Body of pancreas (tissue), 4 donors: ENCODE measurements at places on chromosomes 5 and 9.

GRCh38 chr9:96022445-96023051 lies 147.1 kb downstream of the ERCC6L2 start:
- DNase-seq: no peak

DNA sequence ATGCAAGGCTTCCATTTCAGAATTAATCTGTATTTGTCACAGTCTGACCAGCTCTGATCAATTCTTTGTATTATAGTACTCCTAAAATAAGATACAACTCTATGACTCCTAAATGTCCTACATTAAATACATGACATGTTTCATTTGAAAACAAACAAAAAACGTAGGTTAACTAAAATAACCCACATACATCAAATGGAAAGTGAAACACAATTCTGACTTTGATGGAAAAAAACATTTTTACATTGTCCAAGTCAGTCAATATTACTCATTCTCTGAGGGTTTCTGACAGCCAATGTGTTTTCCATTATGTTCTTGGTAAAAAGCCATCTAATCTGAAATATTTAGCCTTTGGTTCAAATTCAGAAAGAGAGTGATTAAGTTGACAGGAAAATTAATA lies 8.7 kb downstream of the HMGCS1 start:
- no peak for DNase-seq

GRCh38 chr5:120229036-120229435 lies 235.1 kb upstream of the PRR16 start:
- DNase-seq: no peak

DNA sequence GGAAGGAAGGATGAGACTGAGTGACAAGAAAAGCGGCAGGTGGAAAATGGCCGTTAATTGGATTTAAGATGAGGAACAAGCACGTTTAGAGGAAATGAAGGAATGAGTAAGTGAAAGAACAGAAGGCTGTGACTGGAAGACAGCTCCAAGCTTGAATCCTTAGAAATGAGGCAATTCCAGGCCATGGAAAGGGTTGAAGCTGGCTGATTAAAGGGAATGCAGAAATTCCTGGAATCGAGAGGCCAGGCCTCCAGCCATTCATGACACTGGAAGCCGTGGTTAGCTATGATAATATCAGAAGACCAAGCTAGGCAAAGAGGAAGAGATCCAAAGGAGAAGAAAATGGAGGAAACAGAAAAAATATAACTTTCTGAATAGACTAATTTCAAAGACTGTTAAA lies 84.2 kb downstream of the ARL15 start:
- no peak for DNase-seq

- DNase-seq: no peak
Measured at GRCh38 chr9:8365466-8366160, 566.0 kb upstream of the DMAC1 start.

DNA sequence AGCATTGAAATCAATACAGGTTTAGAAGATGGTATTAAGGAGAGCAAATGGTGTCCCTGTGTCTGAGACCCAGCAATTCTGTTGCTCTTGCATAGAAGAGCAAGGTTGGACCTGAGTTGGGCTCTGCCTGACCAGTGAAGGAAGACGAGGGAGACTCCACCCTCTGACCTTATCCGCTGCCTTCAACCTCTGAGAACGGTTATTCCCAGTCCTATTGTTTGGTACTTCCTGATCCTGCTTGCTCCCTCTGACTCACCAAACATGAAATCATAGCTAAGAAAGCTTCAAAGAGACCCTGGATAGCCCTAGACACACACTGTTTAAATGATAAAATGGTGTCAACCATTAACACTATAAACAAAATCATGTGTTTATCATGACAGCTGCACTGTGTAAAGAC lies 218.5 kb downstream of the PLK2 start:
- DNase-seq: no peak

DNA sequence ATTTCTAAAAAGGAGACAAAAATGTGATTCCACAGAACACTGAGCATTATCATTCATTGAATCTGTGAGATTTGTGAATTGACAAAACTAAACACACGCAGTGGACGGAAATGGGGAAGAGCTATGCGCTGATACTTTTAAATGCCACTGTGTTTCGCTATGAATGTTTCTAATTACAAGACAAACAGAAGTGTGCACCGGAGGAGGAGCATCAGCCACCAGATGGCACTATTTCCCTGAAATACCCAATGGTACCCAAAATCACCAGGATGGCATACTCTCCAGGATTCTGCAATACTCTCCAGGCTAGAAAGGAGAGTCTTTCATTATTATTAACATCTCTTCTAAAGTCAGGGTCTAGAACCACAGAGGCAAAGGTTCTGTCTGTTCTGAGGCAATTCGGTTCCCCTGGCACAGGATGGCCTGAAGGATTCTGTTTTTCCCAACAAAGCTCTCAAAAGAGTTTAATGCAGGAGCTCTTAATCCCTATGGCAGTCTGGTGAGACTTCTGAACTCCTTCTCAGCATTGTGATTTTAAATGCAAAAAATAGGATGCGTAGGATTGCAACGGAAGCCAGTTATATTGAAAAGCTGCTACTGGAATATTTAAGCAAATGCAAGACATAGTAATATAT lies 13.8 kb upstream of the PUM3 start:
- peak; percentile 77 for DNase-seq

- DNase-seq: no peak
Measured at GRCh38 chr5:57382655-57383054, 100.0 kb downstream of the ACTBL2 start.

GRCh38 chr5:5062525-5063302 lies 77.4 kb upstream of the ADAMTS16 start:
- DNase-seq: no peak

GRCh38 chr5:120518581-120518980 lies 54.5 kb downstream of the PRR16 start:
- DNase-seq: no peak

DNA sequence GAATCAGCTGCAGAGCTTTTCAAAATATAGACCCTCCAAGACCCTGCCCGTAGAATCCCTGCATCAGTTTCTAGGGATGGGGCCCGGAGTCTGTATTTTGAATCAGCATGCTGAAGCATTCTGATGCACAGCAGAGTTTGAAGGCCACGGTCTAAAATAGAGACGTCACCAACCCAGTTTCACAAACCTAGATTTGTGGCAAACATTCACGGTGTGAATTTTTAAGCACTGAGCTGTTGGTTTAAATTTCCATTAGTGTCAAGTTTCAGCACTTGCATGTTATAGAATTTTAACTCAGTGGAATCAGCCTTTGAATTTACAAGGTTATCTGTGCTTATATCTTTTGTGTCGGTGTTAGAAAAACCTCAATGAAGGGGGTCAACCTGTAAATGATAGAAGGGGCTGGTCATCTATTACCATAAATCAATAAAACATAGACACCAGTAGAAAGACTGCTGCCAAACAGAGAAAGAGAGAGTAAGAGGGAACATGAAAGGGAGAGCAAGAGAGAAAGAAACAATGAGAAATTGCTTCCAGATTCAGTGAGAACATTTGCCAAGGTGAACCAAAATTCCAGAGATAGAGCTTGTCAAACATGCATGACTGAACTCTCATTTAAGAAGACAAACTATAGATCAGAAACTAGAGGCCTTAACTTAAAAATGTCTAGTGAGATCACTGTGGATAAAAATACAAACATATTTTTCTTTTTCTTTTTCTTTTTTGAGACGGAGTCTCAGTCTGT lies 414.9 kb downstream of the ZSWIM6 start:
- DNase-seq: no peak

- no peak for DNase-seq
Measured at GRCh38 chr9:134834217-134834956, 46.2 kb upstream of the FCN2 start.

DNA sequence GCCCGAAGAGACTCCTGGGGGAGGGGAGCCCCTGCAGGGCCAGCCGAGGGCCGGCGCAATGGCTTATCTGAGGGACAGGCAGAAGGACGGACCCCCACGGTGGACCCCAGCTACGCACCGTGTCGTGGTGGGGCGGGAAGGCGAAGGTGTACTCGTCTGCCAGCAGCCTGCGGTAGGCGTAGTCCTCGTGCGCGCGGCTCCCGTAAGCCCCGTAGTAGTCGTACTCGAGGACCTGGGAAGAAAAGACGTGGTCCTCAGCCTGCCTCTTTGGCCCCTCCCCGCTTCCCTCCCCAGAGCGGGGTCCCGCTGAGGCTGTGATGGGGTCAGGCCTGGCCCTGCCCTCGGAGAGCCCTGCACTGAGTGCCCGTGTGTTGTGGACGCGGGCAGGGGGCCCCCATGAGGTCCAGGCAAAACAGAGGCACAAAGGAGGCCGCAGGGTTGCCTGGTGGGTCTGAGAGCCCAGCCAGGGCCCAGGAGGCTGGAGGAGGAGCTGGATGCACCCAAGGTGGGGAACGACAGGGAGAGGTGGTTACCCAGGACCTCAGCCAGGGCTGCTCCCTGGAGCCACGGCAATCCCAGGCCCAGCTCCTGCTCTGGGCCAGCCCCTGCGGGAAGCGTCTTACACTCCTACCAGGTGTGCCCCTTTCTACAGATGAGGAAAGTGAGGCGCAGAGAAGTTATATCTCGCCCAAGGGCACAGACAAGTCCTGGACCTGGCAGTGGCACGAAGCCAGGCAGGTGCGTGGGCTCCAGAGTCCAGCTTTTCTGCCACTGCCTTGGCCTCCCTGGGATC lies 35.2 kb downstream of the SARDH start:
- DNase-seq: no peak

GRCh38 chr9:95273369-95274022 lies 44.0 kb downstream of the FANCC start:
- DNase-seq: no peak

DNA sequence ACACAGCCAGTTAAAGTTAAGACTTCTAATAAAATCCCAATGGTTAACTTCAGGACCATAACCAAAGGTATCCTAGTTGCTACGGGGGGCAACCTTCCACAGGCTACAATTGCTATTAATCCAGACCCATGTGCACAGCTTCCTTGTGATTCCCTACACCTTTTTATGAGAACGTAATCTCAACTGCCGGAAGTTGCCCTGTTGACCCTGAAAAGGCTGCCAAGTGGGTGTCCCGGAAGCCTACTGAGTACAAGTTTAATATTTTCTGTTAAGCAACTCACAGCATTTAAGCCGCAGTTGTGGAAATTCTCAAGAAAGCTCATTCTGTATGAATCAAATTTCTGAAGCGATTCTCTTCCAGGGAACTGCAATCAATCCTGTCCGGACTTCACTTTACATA lies 48.5 kb upstream of the PTGER4 start:
- DNase-seq: peak; percentile 30
